ENCODE measurements at places on chromosomes 7 and 10.

GRCh38 chr10:107059872-107060271, 104.6 kb downstream of the SORCS1 start:
- DNase-seq, result no peak

DNA sequence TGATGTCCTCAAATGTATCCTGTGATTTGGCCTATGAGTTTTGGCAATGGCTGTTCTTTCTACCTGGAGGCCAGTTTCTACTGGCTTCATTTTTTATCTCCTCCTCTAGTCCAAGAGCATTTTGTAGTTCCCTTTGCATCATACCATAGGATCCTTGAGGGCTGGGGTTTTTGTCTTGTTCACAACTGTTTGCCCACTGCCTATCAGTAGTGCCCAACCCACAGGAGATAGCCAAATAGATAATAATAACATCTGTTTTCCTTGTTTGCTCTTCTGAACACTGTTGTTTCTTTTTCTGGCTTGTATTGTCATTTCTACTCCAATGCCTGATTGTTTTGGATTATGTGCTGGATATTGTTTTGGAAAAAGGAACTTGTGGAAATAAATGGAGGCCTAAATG, 3.4 kb downstream of the CDK1 start:
- no peak for DNase-seq

- DNase-seq, result peak; percentile 22
These were observed 422.7 kb downstream of the SORCS3 start for GRCh38 chr10:105063796-105064195.

DNA sequence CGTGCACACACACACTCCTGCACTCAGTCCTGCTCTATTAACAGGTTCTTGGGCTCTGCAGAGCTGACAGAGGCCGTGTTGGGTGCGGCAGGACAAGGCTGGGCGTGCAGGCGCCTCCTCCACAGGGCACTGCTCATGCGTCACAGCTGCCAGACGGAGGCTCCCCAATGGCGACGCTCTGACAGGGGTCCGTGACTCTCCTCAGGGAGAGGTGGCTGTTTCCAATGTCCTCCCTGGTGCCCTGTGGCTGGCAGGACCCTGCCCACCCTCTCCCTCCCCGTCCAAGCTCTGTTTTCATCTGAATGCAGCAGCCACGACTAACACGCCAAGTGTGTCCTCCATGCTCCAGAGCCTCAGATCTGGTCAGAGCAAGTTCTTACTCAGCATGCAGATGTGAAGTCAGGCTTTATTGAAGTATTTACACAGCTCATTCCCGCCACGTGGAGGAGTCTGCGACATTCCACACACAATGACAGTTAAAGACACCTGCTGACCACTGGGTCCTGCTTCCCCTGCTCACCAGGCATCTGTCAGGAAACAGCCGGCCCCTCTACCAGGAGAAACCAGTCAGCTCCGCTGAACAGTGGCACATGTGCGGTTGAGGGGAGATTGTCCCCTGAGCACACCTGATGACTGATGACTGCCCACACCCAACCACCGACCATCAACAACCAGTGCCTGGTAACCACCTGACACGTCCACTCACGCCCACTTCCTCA, 116.7 kb downstream of the VIPR2 start:
- DNase-seq, result peak; percentile 24

DNA sequence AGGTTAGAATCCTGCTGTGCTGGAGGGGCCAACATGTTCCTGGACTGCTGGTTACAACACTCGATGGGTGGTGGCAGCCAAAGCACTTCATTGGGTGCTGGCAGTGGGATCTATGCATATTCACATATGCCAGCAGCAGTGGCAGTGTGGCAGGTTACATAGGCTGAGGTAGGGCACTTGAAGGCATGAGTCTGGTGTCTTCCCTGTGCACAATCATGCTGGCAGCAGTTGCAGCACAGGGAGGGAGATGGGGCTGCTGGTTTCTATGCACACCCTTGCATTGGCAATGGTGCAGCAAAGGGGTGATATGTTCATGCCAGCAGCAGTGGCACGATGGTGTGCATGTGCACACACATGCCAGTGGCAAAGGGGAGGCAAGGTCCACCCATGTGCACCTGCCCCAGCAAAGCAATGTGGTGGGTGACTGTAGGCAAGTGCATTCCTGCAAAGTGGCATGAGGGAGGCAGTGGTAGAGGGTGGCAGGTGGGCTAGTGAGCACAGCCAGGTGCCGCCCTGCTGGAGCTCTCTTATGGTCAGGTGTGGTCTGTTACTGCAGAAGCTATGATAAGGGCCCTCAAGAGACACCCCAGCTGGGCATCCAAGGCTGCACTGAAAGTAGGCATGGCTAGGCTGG, 356.2 kb upstream of the STEAP1 start:
- DNase-seq, result no peak

GRCh38 chr10:126663328-126663727, 7.2 kb downstream of the C10orf90 start:
- no peak for DNase-seq

DNA sequence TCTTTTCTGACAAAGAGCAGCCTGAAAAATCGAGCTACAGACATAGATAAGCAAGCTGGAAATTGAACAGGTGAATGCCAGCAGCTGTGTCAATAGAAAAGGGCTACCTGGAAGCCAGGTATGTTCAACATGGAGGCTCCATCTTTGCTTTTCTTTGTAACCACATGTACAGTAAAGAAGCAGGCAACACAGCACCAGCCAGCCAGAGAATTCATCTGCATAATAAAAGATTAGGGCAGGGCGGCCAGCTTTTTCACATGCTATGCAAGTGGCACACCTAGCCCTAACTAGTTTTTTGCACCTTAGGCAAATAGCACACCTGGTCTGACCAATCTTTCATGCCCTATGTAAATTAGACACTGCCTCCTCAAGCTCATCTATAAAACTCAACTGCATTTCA, 25.7 kb downstream of the COG5 start:
- peak; percentile 97 for DNase-seq

DNA sequence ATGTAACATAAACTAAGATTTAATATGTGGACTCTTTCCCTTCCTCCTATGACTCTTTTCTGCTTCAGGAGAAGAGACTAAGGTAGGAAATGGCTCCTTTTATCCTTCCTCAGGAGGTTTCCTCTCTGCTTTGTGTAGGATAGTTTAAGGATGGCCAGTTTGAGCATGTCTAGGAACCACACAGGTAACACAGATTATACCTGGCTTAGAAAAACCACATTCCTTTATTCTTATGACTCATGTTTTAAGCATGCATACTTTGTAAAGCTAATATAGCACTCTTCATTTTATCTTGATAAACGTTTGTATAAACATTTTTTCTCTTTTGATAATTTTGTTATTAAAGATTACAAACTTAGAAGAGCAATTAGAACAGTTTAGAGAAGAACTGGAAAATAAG, 57.8 kb downstream of the CYP51A1 start:
- no peak for DNase-seq

DNA sequence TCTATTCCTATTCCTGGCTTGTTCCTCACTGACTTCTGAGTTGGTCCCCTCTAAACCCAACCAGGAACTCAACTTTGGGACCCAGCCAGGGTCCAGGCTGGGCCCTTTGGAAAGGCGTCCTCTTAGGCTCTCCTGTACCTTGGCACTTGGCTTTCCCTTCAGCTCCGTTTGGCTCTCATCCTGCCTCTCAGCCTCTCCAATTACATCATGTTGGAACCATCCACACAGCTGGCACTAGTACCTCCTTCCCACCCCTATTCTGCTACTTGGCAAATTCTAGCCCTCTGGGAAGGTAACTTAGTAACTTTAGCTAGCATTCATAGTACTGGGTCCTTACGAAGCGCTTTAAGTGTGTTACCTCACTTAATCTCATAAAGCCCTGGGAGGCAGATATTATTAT, 205.3 kb upstream of the HABP2 start:
- no peak for DNase-seq
